Thymus (tissue), 14 donors: ENCODE measurements at places on chromosomes 7 and 10. TPM values are rescaled to one million over a fixed set of nuclear protein-coding genes. Genes with fewer than 3 reads are reported as not detected.

The ARL5B gene
- total RNA-seq = 16.5 TPM

The INTS1 gene
- 19.6 TPM for total RNA-seq

The POM121 gene
- 3.9 TPM for total RNA-seq

The SLF2 gene
- 26.3 TPM for total RNA-seq

The INSYN2A gene
- total RNA-seq = 1.2 TPM

The NODAL gene
- total RNA-seq = 0.28 TPM

The CD36 gene
- 42.8 TPM for total RNA-seq

The ABCF2 gene
- total RNA-seq = 26.1 TPM
